ENCODE measurements at places on chromosomes 2 and 18.

GRCh38 chr2:41488888-41489287, 558.9 kb upstream of the PKDCC start:
- DNase-seq, result no peak

- no peak for DNase-seq
Measured at GRCh38 chr2:135651717-135652116, 89.9 kb upstream of the UBXN4 start.

- DNase-seq, result no peak
Measured at GRCh38 chr2:101113441-101114267, 37.5 kb downstream of the TBC1D8 start.

DNA sequence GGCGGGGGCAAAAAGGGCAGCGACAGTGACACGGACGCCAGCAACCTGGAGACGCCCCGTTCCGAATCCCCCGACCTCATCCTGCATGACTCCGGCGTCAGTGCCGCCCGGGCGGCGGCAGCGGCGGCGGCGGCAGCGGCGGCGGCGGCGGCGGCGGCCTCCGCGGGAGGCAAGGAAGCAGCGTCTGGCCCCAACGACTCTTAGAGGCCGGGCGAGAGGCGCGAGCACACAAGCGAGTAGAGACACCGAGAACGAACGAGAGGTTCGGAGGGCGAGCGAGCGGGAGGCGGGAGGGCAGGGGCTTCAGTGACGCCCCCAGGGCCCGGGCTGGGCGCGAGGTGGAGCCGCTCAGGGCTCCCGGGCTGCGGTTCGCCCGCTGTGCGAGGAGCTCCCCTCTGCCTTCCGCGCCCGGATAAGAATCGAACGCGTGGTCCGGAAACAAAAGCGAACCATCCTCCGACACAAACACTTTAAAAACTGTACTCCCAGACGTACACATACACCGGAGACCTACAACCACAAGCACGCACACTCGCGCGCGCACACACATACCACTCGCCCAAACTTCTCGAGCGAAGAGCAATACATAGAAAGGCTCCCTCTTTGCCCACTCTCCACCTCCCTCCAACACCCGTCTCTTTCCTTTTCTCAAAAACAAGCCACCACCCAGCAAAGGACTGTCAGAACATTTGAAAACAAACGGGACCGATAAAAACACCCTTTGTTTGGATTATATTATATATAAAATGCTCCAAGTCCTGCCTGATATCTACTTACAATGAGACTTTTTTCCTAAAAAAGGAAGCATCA, 2.8 kb downstream of the SP9 start:
- DNase-seq, result no peak

Measured in activated T-helper 1 cell treated with anti-CD3 and anti-CD28 coated beads, Interleukin-2, amount 50 U/mL, for 16 hours (primary cell).